SK-N-MC (cell line): ENCODE measurements at places on chromosomes 3 and 15.

GRCh38 chr3:154708554-154708953, 278.6 kb upstream of the GPR149 start:
- DNase-seq: no peak

DNA sequence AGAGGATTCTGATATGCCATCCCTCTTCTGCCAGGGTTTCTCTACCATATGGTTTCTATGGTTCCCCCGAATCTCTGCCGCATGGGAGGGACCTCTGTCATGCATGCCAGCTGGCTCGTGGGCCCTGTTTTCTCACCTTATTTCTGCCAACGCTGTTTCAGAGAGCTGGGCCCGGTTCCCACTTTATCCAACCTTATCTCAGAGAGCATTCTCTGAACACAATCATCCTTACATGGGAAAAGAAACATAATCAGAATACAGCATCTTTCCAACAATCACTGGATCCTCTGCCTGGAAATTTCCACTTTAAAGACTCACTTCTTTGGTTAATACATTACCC, 234.5 kb upstream of the ZBTB20 start:
- no peak for DNase-seq

DNA sequence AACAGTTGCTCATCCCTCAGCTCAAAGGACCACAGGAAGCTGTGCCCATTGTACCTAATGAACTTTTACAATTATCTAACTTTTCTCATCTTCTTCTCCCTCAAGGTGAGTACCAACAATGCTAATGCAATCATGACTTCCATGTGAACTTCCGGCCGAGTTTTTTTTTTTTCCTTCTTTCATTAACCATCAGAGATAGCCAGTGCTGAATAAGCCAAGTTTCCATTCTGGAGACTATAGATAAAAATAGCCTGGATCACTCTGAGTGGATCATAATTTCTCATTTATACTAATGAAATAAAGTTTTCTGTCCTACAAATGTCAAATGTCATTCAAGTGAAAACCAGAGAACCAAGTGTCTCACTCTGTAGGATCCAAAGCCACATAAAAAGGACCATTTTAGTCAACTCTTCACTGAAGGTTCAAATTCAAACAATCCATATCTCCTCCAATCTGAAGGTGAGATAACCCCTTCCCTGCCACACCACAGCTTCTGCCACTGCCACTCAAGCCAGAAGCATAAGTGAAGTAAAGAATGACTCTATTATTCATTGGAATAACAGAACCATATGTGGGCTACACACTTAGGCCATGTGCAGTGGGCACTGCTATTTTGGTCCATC, 5.5 kb downstream of the SUMF1 start:
- no peak for DNase-seq

DNA sequence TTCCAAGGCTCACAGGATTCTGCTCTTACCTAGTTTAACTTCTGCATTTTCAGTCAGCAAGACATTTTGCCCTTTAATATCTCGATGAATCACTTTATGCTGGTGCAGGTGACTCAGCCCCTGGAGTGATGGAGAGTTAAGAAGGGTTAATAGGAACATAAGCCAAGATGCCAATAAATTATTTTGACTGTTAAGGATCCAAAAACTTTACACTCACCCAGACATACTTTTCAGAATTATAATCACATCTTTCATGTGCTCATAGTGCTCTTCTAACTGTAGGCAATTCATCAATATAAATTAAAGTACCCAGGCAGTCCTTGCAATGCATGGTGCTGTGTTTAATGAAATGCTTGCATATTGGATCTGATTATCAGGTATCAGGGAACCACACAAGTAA, 164.1 kb upstream of the SLC2A2 start:
- DNase-seq: no peak

- DNase-seq: no peak
Observed at GRCh38 chr3:171967137-171967783, 72.1 kb upstream of the FNDC3B start.

DNA sequence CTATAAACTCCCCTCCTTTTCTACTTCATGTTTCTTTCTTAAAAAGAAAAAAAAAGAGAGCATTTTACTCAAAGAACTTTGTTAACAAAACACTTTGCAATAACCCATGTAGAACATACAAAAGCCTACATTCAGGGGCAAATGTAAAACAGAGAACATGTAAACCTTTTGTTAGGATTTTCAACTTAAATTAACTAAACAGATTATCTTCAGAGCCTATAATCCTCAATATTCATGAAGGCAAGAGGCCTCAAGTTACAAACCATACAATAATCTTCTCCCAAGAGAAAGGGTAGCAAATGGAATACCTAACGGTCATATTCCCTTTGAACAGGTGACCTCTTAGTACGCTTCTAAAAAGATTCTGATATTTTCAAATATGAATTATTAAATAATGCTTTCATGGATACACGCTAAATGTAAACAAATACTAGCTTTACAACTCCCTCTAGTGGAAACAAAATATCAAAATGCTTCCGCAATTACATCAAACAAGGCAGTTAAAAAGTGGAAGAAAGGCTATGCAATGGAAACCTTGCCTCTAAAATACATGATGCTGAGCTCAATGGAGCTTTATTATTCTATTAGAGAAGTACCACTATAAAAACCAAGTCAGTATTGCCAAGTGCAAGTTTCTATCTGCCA, 9.9 kb downstream of the CEP152 start:
- no peak for DNase-seq

GRCh38 chr3:127052121-127052561, 69.2 kb downstream of the PLXNA1 start:
- no peak for DNase-seq

GRCh38 chr15:70547846-70548487, 215.4 kb downstream of the UACA start:
- no peak for DNase-seq

DNA sequence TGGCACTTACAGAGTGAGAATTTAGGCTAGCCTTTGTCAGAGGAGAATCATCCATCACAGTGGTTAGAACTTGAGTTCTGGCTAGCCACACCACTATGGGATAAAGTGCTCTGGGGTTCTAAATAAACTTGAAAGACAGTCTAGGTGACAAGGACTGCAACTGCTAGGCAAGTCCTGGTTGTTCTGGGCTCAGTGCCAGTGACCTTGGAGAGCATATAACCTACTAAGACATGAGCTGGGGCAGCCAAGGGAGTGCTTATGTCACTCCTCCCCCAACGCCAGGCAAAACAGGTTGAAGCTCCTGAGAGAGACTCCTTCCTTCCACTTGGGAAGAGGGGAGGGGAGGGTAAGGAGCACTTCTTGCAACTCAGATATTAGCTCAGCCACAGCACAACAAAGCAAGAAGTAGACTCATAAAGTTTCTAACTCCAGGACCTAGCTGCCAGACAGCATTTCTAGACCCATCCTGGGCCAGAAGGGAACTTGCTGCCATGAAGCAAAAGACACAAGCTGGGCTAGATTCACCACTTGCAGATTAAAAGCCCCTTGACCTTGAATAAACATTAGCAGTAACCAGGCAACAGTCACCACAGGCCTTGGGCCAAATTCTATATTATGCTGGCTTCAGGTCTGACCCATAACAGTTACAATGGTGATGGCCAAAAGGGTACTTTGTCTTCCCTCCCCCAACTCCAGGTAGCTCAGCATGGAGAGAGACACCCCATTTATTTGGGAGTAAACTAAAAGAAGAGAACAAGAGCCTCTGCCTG, 963.7 kb downstream of the PLOD2 start:
- DNase-seq: no peak

GRCh38 chr3:134857776-134858362, 62.8 kb downstream of the EPHB1 start:
- no peak for DNase-seq

GRCh38 chr3:126033051-126033745, 50.7 kb downstream of the SLC41A3 start:
- DNase-seq: no peak

DNA sequence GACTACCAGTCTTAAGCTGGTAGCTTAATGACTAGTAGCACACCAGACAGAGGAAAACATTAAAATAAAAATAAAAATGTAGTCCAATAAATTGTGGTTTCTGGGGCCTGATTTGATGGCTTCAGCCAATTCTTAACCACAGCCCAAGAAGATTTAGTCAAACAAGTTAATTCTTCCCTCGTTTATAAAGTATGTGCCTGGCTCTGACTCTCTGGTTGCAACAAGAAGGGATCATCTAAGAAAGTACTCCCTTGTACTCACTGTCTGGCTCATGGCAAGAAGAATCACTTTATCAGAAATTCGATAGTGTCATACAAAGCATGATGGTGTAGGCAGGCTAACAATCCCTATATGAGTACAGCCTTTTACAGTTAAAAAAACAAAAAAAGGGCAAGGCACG, 141.9 kb downstream of the P3H2 start:
- DNase-seq: no peak

DNA sequence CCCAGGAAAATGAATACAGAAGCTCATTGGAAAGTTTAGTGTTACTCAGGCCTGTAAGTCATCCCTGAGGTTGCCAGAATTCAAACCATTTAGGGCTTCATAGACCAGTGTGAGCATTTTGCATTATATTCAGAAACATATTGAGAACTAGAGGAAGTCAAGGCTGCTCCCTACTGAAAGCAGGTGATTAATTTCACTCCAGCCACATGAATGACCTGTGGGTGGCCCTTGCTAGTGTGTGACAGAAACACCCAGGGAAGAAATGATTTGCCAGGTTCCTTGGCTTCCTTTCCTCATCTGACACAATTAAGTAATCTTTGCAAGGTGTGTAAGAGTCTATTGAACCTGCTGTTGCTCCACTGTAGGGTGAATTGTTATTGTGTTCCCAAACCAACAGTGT, 61.8 kb downstream of the GAP43 start:
- no peak for DNase-seq
